LHCN-M2 (cell line): ENCODE measurements at places on chromosomes 16 and 17. TPM values are rescaled to one million over a fixed set of nuclear protein-coding genes. Genes with fewer than 3 reads are reported as not detected.

DNA sequence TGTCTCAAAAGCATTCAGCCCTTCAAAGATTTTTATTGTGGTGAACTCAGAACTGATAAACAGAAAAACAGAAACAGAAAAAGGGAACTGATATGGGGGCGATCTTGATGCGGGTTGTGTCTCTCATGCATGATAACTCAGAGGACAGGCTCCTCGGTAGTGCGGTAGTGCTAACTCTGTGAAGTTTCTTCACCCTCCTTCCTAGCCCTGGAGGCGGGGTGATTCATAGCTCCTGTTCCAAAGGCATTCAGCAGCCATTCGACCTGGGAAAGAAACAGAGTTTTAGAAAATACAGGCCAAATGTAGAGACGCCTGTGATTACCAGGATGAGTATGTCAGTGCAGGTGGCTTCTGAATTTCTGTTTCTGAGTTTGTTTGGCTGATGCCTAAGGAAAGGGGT lies 5.5 kb upstream of the MAF start:
- DNase-seq = peak; percentile 17

MYH2 gene
- total RNA-seq = 0.06 and 0.11 TPM in 2 replicates

DNA sequence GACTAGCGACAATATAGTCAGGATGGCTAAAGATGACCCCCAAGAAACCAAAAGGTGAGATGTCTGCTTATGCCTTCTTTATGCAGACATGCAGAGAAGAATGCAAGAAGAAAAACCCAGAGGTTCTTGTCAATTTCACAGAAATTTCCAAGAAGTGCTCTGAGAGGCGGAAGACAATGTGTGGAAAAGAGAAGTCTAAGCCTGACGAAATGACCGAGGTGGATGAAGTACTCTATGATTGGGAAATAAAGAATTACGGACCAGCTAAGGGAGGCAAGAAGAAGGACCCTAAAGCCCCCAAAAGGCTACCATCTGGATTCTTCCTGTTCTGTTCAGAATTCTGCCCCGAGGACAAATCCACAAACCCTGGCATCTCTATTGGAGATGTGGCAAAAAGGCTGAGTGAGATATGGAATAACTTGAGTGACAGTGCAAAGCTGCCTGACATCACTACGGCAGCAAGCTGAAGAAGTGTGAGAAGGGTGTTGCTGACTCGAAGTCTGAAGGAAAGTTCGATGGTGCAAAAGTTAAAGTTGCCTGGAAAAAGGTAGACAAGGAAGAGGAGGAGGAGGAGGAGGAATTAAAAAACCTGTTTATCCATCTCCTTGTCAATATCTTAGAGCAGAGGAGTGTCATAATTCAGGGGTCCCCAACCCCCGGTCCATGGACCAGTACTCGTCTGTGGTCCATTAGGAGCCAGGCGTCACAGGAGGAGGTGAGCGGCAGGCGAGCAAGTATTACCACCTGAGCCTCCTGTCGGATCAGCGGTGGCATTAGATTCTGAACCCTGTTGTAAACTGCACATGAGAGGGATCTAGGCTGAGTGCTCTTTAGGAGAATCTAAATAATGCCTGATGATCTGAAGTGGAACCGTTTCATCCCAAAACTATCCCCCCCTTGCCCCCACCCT lies 25.1 kb upstream of the ADGRG1 start:
- no peak for DNase-seq

DNA sequence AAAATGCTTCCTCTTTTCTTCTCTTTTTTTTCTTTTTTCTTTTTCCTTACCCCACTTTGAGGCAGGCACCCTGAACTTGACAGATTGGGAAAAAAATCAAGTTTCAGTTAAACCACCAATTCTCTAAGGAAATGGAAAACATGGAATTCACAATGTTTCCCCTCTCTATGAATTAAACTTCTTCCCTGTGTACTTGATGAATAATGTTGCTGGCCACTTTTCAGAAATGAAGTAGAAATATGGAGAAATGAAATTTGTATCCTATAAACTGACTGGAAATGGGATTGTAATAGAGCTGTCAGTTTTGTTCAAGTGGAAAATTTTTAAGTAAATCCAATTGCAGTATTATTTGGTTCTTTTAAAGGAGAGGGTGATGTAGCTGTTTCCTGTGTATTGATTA lies 129.8 kb downstream of the CLEC16A start:
- DNase-seq = no peak

DNA sequence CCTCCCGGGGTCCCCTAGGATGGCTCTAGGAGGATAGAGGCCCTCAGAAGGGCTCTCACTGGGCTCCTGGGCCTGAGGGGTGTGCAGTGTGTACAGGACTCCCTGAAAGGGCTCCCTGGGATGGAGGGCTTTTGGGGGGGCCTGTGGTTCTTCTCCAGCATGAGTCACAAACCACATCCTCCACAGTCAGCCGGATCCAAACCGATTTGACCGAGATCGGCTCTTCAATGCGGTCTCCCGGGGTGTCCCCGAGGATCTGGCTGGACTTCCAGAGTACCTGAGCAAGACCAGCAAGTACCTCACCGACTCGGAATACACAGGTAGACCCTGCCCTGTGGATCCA lies 4.5 kb downstream of the TRPV2 start:
- peak; percentile 87 for DNase-seq

KRTAP9-2 gene
- total RNA-seq = not detected in 2 replicates

DNA sequence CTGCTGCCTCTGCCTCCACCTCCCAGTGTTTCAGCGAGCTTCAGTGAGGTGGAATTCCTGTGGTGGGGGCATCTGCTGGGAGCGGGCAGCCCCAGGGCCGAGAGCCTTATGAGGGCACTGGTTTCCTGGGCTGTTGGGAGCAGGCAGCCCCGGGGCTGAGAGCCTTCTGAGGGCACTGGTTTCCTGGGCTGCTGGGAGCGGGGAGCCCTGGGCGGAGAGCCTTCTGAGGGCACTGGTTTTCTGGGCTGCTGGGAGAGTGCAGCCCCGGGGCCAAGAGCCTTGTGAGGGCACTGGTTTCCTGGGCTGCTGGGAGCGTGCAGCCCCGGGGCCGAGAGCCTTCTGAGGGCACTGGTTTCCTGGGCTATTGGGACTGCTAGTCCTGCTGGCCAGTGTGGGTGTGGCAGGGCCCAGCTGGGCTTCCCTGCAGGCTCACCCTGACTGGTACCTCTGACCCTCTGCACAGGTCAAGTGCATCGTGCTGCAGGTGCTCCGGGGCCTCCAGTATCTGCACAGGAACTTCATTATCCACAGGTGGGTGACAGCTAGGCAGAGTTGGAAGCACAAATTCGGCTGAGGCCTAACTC lies 5.6 kb downstream of the CDK10 start:
- DNase-seq = no peak

GRCh38 chr16:51057969-51058337 lies 93.1 kb downstream of the SALL1 start:
- DNase-seq = no peak

RNF112 gene
- total RNA-seq = 0.06 TPM in 1 of 2 replicates, not detected in the other

BRIP1 gene
- 15.7 and 17.0 TPM in 2 replicates for total RNA-seq

DNA sequence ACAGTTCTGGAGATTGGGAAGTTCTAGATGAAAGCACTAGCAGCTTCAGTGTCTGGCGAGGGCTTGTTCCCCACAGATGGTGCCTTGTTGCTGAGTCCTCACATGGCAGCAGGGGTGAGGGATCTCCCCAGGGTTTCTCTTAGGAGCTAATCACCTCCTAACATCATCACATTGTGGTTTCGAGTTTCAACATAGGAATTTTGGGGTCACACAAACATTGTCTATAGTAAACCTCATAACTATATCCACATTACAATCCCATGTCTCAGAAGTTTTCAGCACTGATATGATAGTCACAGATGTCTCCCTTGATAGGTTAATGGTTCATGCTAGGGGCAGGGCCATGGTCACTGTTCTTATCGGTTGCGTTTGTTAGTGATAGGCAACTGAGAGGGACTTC lies 13.8 kb downstream of the CLUAP1 start:
- peak; percentile 73 for DNase-seq

SHISA9 gene
- 12.7 and 14.6 TPM in 2 replicates for total RNA-seq

DNA sequence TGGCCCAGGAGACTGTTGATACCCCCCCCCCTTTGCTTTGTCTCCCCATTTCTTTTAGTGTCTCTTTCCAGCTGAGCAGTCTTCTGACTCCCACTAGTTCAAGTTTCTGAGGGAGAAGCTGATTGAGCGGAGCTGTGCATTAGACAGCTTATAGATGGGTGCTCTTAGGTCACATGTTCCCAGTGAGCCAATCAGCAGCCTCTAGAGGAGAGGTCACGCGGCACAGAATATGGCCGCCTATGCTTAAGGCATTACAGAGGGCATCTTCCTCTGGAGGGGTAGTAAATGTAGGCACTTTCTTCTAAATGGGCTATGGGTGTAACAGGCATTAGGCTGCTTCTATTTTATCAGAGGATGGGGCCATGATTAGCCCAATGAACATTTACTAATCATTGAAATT lies 131.6 kb downstream of the CDH13 start:
- DNase-seq = no peak

SEC14L5 gene
- not detected in 2 replicates for total RNA-seq

GRCh38 chr16:51124896-51125295 lies 26.2 kb downstream of the SALL1 start:
- DNase-seq = no peak

- peak; percentile 30 for DNase-seq
Observed at GRCh38 chr17:41367426-41368075, 2.1 kb downstream of the KRT33B start.

DNA sequence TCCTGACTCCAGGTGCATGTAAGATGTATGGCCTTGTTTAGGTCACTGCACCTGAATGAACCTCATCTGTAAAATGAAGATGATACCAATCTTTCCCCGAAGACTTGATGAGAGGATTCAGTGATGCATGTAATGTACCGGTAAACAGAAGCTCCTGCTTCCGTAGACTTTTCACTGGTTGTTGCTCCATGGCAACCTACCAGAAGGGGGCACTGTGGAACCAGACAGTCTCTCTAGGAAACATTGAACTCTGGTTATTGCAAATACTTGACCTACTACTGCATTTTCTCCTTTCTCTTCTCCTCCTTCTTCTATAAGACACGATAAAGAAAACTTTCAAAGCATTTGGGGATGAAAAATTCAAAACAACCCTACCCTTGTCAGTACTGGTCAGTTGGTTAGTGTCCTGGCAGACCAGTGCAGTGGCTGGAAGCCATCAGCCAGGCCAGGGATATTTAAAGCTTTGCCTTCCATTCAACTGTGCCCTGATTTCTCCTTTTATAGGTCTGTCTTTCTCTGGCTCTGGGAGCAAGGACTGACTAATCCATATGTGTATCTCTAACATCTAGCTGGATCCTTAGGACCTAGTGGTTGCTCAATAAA lies 667.4 kb upstream of the SALL1 start:
- peak; percentile 66 for DNase-seq

ABCC11 gene
- 0.06 and 0.13 TPM in 2 replicates for total RNA-seq

DNA sequence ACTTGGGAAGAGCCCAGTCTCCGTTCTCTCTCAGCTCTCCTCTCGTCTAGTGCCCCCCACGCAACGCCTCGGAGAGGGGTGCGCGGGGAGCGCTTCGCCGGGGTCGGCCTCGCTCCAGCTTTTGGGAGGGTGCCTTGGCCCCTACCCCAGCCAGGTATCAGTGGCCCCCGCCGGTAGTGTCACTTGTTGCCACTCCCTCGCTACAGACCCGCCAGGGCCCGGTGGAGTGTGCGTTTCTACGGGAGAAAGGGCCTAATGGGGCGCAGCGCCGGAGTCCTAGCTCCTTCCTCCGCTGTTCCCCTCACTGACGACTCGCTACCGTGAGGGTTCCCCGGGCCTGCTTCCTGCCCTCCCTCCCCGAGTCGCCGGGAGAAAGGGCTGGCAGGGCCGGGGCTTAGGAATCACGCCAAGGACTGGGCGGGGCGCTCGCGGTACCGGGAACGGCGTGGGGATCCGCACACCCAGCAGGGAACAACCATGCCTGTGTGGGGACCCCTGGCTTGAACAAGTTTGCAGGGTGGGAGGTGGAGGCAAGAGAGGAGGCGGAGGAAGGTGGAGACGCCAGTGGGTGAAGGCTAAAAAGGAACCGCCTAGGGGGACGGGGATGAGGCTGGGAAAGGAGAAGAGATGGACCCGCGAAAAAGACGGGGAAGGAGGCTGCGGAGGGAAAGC lies 997 bp upstream of the CDH11 start:
- DNase-seq = peak; percentile 56

DNA sequence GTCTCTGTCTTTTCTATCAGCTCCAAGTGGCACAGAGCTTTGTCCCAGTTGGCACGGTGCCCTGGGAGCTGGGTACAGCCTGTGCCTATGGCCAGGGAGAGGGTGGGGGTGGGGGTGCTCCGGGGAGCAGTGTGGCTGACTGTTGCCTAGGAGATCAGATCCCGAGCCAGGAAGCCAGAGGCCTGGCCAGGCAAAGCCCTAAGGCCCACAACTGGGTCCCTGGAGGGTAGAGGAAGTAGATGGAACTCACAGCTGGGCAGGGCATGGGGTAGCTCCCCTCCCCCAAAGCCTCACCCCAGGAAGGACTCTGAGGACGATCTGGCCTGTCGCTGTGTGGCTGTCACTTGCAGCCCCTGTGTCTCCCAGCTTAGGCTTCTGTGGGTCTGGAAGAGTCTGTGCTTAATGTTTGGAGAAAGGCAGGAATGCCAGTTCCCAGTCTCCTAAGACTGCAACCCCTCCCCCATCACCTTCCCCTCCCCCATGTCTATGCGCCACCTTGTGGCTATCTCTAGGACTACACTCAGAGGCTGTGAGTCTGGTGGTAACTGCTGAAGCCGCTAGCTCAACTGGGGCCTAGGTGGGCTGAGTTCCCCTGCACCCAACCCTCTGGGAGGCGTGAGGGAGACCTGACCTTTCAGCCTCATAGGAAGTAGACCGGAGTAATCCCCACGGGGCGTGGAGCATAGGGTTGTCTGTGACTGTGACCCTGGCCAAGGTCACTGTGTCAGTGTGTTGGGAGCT lies 12.6 kb downstream of the THRA start:
- peak; percentile 91 for DNase-seq

DNA sequence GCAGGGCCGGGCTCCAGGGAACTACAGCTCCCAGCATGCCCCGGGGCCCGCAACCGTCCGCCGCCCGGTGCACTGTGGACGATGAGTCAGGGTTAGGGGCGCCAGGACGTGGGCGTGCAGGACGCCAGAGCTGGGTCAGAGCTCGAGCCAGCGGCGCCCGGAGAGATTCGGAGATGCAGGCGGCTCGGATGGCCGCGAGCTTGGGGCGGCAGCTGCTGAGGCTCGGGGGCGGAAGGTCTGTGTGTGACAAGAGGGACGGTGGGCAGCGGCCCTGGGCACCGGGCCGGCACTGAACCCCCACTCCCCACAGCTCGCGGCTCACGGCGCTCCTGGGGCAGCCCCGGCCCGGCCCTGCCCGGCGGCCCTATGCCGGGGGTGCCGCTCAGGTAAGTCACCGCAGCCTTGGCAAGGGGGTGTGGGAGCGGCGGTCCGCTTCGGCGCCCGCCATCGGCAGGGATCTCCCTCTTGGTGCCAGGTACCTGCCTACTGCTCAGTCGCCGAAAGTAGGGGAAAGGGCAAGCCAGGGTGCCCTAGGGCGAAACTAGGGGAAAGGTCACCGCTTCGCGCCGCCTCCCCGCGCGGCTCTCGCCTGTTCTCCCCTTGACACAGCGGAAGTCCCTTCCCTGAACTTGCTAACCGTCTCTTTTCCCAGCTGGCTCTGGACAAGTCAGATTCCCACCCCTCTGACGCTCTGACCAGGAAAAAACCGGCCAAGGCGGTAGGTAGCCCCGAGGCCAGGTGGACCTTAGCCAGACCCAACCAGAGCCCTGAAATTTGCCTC lies at the start of the genes ACADVL and DLG4:
ACADVL (plus strand) TSS at position 127 of the 781 bp plus-strand sequence; CDS start at position 174, 47 bp downstream.
DLG4 (minus strand) TSS at position 25 of the 781 bp plus-strand sequence.
- peak; percentile 88 for DNase-seq

GRCh38 chr17:80944326-80944725 lies 47.3 kb upstream of the CHMP6 start:
- no peak for DNase-seq

- no peak for DNase-seq
Observed at GRCh38 chr17:81845881-81846742, 11.3 kb upstream of the PPP1R27 start.
